ENCODE measurements at places on chromosomes 2 and 18.
A peak's percentile ranks its signal among the peaks of the same experiment; 100 is the strongest.

DNA sequence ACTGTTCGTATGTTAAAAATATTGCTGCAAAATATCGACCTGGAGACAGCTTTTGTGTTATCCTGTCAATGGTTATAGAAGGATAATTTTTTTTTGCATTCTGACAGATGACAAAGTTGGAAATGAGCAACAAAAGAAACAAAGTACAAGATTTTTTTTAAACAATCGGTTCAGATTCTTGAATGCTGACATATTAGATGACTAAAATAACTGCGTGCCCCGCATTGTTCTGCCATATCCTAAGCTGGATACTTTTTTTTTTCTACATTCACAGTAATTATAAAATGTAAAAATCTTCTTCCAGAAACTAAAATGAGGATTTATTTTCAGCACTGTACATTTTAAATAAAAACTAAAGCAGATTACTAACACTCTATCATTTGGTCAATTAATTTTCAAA, 67.1 kb downstream of the ABCG8 start:
- no peak for DNase-seq

- no peak for DNase-seq
Observed at GRCh38 chr18:37483221-37483971, 82.2 kb downstream of the CELF4 start.

GRCh38 chr18:26267357-26267930, 41.2 kb downstream of the TAF4B start:
- no peak for DNase-seq

- no peak for DNase-seq
Observed at GRCh38 chr2:143885461-143885860, 634.5 kb downstream of the ZEB2 start.

DNA sequence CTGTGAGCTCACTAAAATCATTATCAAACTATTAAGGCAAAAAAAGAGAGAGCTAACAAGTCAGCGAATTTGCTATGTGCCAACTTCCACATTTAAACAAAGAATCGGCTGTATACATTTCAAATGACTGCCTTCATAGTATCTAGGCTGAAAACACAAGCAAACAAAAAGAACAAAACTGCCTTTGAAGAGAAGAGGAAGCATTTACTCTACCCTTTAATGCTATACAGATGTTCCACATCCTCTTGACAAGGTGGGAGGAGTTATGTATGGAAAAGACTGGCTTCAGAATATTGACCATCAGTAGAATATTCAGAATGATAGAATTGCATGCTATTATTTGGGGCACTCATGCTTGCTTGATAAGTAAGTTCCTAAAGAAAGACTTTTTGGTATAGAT, 741.7 kb downstream of the PLCL1 start:
- DNase-seq, result no peak

DNA sequence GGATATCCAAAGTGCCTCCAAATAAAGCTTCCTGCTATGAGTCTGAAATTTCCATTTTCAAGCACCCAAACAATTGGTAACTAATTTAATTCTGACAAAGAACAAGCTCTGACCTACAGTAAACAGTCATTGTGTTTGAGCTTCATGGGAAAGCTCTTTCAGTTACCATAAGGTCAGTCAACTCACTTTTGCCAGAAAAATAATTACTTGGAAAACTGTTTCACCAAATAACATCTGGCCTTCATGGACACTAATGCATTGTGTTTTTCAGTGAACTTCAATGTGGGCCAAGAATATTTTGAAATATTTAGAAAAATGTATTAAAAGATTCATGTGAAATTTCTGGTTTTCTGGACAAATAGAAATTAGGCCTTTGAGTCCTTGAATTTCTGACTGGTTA, 369.9 kb downstream of the GALR1 start:
- DNase-seq, result no peak

- no peak for DNase-seq
Observed at GRCh38 chr18:56407646-56408180, 230.7 kb downstream of the TXNL1 start.

- DNase-seq, result no peak
Observed at GRCh38 chr2:128416806-128417205, 98.1 kb upstream of the HS6ST1 start.

DNA sequence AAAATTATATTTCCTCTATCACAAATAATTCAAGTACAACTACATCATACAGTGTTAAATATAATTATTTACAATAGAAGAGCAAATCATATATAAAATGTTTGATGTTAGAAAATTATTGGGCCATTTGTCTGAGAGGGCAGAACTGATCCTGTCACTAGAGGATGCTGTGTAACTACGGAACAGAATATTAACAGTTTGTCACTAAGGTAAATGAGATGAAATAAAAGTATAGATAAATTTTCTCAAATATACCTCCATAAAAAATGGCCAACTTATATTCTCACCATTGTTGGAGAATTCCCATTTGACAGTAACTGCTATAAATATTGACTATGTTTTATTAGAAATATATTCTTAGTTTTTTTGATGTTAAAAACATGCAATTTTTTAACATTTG, 1067.4 kb upstream of the DDX18 start:
- DNase-seq, result no peak

- DNase-seq, result no peak
Observed at GRCh38 chr18:37714691-37715090, 149.1 kb upstream of the CELF4 start.

- DNase-seq, result no peak
Observed at GRCh38 chr2:129178356-129178755, 801.1 kb upstream of the RAB6C start.

DNA sequence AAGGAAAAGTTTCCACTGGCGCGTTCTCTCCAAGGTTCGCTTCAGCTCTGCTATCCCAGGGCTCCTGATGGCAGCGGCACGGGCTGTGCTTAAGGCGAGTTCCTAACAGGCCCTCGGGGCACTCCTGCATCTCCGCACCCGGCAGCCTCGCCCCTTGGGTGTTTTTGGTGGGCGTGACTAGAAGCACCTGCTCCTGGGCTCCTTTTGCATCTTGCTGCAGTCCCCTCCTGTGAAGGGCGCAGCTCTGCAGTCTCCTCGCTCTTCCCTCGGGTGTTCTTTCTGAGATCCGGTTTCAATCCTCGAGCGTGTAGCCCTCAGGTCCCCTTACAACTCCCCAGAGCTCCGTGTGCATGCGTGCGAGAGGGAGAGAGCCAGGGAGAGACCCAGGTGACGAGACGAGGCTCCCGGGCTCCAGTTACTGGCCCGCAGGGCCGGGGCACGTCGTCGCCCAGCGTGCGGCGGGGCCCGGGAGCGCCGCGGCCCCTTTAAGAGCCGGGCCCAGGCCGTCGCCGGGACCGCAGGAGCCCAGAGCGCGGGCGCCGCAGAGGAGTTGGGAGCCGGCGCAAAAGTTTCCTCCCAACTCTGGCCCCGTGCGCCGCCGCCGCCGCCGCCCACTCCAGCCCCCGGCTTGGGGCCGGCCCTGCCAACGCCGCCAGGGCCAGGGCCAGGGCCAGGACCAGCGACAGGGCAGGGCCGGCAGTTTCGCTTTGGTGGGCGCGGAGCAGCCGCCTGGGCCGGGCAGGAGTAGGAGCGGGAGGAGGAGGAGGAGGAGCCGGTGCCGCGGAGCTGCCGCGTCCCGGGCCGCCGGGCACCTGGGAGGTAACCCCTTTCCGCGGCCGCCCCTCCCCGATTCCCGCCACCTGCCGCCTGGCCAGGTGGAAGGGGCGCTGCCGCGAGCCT, at the start of gene PARD3B:
PARD3B (plus strand) TSS at position 515 of the 900 bp plus-strand sequence. CDS start 525 bp downstream, outside the sequence.
- no peak for DNase-seq

- DNase-seq, result no peak
Observed at GRCh38 chr2:69577467-69578197, 65.9 kb downstream of the AAK1 start.

DNA sequence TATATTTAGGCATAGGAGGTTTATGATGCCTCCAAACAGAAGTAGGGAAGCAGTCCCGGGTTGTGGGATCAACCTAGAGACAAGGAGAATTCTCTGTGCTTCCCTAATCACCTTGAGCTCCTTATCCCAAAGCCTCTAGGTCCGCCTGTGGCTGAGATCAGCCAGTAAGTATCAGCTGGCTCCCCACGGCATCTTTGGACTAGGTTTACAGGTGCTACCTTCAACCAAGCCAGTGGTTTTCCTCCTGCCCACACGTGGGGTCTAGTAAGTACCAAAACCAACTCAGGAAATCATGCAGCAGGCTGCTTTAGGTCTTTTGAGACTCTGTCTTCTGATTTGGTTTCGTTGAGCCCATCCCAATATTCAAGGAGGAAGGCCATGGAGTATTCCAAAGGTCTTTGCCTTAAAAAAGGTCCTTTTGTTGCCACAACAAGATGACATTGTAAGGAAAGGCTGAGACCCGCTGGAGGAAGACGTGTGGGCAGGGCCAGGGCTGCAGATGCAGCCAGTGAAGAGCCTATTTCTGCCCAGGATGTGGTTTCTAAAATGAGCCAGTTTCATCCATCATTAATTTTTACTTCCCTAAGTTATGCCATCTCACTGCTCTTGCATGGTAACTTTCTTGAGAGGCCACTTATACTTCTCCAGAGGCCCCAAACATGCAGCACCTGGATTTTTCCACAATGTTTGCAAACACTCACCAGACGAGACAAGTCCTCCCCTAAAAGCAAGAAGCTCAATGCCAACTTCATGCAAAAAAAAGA, 248.7 kb downstream of the RNF152 start:
- no peak for DNase-seq

- DNase-seq, result no peak
Observed at GRCh38 chr2:74093840-74094239, 53.9 kb downstream of the BOLA3 start.

DNA sequence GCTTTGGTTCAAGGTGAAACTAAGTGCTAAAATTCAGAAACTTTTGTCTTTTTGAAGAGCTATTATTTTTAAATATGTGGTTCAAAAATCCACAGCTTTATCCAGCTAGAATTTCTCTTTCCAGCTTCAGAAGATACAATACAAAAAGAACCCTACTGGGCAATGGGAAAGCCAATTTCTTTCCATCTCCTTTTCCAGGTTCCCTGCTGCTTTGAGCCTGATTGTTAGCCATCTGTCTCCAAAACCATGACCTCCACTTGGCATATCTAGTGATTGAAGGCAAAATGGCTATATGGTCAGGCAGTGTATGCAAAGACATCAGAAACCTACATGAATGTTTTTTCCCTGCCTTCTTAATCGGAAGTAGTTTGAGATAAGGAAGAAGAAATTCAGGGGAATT, 134.1 kb downstream of the KCNH7 start:
- DNase-seq, result no peak

GRCh38 chr2:36366491-36367120, 11.0 kb downstream of the CRIM1 start:
- no peak for DNase-seq

- peak; percentile 35 for DNase-seq
Observed at GRCh38 chr2:37324786-37325624, at the start of gene PRKD3. Gene PRKD3 (minus strand): TSS chr2:37324833. CDS start chr2:37316524, 8,309 bp downstream.

All from stimulated activated CD4-positive, alpha-beta T cell treated with anti-CD3 and anti-CD28 coated beads, Interleukin-12 subunit alpha, Interleukin-12 subunit beta, amount 100 ng/mL, for 24 hours (primary cell).